ENCODE measurements at places on chromosomes 1 and 21.

DNA sequence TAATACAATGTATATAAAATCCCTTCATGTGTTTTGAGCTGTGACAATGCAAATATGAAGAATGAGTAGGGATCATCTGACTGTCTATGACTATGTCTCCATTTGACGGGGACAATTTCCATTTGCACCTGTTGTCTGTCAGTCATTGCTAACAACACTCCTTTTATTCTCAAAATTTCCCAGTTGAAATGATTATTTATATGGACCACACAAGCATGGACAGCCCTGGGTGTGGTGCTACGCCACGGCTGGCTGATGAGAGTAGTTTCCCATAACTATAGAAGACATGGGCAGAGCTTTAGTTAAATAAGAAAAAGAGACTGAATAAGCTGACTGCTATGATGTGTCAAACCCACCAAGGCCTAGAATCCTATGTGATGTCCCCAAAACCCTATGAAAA is 135.8 kb downstream of the MAP3K21 start:
- DNase-seq: no peak

DNA sequence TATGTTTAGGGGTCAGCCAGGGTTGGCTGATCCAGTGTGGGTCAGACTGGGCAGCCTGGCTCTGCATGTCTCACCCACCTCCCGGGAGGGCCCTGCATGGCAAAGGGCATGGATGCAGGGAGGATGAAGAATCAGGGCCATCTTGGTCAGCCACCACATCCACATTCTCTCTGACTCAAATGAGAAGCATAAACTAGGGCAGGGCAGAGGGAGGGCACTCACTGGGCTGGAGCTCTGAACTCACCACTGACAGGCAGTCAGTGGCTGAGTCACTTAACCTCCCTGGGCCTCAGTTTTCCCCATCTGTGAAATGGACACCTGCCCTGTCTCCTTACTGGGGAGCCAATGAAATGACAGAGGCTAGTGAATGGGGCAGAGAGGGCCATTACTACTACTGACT is 4.3 kb upstream of the CELA2A start:
- DNase-seq: no peak

DNA sequence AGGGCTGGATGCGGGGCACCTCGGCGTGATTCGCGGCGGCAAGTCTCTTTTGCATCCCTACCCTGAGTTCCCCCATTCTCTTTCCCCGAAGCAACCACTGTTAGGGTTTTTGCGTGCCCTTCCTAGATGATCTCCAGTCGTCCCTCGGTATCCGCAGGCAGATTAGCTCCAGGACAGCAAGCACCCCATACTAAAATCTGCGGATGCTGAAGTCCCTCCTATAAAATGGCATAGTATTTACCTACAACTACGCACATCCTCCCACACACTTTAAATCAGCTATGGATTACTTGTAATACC is 22.8 kb upstream of the CFAP126 start:
- peak; percentile 25 for DNase-seq

GRCh38 chr1:81377406-81377805 is 423.3 kb upstream of the ADGRL2 start:
- DNase-seq: no peak

DNA sequence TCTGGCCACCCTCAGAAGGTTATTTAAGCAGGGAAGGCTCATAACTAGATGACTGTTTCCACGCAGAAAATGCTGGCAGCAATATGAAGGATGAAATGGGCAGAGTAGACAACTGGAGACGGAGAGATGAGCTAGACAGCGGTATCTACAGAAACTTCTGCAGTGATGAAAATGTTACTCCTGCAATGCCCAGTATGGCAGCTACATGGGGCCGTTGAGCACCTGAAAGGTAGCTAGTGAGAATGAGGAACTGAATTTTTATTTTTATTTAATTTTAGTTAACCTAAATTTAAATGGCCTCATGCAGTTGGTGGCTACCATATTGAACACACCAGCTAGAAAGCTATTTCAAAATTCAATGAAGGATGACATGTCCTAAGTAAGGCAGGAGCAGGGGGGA is 27.3 kb downstream of the SIPA1L2 start:
- no peak for DNase-seq

- DNase-seq: no peak
These were observed 33.0 kb downstream of the ACOT11 start for GRCh38 chr1:54580856-54581550.

DNA sequence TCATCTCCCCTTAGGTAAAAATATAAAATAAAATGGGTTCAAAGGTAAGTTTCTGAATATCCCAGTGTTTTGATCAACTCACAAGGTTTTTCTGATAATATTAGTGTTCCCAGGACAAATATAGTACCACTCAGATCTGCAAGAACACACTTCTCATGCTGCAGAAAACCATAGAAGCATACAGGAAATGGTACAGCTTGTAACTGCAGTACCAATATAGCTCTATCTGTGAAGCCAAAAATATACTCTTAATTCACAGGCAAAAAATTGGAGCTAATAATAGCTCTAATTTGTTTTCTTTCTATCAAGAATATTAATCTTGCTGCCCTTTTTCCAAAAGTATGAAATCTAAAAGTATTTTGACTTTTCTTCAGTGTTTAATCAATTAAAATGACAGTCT is 13.2 kb downstream of the VPS45 start:
- DNase-seq: no peak

- peak; percentile 93 for DNase-seq
These were observed 1.6 kb downstream of the RASSF5 start for GRCh38 chr1:206508956-206509355.

- peak; percentile 40 for DNase-seq
These were observed 68.5 kb downstream of the ATP2B4 start for GRCh38 chr1:203695116-203695515.

DNA sequence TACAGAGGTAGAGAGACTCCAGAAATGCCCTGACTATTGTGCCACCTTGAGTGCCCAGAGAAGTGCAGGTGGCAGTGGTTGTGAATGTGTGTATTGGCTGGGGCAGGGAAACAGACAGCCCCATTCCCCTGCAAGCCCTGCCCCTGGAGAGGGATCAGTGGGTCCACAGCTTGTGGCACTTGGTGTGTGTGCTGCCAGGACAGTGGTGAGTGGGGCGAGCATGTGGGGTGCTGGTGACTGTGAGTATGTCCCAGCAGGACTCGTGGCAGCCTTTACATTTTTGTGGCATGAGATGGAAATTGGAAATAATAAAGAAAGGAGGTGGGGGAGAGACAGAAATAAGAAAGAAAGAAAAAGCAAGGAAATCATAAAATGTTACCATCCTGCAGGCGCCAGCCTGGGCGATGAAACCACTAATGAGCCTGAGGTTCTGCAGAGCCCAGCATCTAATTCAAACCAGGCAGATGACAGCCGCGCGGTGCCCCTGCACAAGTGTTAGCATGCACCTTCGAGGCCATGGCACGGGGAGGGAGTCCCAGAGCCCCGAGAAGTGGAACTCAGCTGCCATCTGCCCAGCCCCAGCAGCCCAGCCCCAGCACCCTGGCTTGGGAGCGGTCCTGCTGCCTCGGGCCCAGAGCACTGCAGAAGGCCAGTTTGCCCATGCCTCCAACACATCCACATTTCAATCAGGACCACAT is 49.1 kb upstream of the ZBTB40 start:
- peak; percentile 21 for DNase-seq

Measured in AG10803 (cell line).